CD8-positive, alpha-beta memory T cell (primary cell): ENCODE measurements at places on chromosomes 2 and 18.
A peak's percentile ranks its signal among the peaks of the same experiment; 100 is the strongest.

- DNase-seq, result no peak
Measured at GRCh38 chr2:219629976-219630695, 2.7 kb downstream of the SLC4A3 start.

DNA sequence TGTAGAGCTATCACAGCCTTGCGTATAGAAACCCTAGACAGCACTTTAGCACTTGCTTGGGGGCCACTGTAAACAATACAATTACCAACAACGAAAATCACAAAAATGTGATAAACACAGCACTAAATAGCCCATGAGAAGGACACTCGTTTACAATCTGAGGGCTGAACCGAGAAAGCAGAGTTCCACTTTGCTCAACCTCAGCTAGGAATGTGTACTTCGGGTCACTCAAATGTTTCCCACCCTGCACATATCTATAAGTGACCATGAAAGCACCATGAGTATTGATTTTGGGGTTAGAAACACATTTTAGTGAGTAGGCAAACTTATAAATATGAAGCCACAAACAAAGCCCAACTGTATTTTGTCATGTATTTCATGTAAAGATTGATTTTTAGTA is 62.3 kb downstream of the FRZB start:
- no peak for DNase-seq

DNA sequence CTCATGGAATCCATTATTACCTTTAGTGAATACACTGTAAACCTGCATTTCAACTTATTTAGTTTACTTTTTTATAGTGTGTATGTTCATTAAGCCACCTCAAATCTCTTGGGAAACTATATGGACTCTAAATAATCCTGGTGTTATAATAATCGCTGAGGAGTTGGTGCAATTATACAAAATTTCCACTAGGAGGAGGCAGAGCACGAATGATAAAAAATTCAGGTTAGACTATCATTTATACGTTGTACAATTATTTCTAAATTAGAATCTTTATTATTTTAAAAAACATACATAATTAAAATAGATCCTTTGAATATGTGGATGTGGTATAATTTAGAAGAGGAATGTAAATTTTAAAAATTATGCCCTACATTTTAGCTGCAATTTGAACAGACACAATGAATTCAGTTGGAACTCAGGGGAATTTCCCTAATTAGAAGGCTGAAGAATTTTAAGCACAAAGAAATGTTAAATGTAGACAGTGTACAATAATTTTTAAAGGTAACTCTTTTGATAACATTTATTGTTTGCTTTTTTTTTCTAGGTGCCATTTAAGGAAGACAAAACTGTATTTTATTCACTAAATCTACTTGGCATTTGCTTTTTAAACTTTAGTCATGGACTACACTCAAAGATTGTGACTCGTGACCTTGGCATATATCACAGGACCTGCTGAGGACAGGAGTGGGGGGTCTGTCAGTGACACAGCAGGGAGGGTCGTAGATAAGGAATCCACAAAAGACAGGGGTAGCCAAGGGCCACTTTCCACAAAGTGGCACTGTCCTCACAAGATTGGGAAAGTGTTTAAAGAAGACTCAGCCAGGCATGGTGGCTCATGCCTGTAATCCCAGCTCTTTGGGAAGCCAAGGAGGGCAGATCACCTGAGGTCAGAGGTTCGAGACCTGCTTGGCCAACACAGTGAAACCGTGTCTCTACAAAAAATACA is 45.5 kb downstream of the RAB12 start:
- peak; percentile 13 for DNase-seq

DNA sequence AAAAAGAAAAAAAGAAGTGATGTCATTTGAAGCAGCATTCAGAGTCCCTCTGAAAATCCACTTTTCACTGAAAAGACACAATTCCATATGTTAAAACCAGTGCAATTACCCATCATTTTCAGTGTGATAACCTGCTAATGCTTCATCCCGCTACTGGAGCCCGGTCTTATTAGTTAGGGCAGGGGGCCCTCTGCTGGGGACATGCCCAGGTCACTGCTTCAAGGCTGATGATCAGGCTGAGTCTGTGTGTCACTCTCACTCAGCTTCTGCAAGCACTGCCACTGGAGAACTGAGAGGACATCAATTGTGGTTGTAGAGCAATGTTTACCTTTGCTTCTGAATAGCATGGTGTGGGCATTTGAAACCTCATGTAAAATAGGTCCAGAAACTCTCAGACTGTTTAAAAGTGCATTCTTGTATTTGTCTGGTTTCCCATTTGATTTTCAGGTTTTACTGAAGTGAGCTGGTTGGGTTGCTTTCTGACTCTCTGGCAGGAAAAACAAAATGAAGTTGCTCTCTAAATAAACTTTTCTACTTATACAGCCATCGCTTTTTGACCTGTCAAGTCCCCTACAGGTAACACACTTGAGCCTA is 49.2 kb upstream of the NXPH2 start:
- no peak for DNase-seq

- no peak for DNase-seq
Measured at GRCh38 chr18:53417003-53417402, 807.5 kb downstream of the MBD2 start.

GRCh38 chr18:4232656-4233055 is 222.5 kb downstream of the DLGAP1 start:
- DNase-seq, result no peak

DNA sequence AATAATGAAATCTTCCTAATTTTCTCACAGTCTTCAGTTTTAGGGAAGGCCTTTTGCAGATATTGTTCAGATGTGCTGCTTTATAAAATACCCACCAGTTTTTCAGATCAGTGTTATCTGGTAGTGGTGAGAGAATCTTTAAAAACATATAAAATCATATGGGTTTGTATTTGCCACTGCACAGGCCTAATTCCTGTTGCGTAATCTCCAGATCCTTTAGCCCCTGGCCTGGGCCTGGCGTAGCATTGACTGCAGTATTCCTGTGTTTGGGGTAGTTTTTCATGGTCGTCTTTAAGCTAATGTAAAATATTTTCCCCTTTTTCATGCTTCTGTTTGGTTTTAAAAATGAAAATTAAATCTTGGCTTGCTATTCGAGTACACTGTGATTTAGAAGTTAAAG is 43.2 kb downstream of the TSHZ1 start:
- DNase-seq, result no peak

DNA sequence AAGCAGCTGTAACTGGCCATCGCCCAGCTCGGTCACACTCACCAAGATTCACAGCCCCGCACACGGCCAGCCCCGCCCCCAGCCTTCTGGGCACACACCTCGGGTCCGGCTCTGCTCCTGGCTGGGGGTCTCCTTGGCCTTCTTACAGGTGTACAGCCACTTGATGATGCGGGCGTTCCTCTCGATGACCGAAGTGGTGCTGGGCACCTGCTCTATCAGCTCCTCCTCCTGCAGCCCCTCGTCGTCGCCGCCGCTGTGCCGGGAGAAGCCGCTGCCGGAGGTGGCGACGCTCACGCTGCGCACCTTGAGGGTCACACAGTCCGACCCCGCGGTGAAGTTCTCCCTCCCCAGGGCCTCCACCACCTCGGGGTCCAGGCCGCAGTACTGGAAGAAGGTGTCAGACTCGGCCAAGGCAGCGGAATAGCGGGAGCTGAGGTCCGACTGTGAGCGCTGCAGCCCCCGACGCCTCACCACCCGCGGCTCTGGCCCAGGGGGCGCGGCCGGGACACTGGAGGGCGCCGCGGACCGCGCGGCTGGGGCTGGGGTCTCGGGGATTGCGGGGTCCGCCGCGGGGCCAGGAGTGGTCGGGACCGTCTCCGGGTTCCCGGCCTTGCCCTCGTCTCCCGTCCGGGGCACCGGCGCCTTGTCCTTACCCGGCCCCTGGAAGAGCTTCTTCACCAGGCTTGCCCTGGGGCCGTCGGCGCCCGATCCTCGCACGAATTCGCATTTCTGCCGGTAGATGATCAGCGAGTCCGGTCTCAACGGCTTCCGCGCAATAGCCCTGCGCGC is 769 bp downstream of the FAM110C start:
- no peak for DNase-seq

DNA sequence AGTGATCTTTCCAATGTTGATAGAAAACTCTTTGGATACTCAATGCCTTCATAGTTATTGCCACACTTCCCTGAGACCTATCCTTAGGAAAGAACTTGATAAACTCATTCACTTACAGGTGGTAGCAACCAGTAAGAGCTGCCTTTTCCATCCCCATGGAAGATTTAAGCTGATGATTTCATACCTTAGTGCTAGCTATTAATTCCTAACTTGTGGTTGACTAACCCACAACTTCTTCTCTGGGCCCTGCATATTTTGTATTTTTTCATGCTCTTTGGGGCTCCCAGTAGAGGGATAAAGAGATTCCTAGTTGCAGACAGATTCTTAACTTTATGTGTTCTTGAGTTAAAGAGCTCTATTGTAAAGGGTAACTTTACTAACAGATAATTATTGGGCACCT is 25.2 kb upstream of the SIX3 start:
- no peak for DNase-seq

GRCh38 chr18:60003610-60004185 is 103.9 kb downstream of the PMAIP1 start:
- DNase-seq, result no peak

DNA sequence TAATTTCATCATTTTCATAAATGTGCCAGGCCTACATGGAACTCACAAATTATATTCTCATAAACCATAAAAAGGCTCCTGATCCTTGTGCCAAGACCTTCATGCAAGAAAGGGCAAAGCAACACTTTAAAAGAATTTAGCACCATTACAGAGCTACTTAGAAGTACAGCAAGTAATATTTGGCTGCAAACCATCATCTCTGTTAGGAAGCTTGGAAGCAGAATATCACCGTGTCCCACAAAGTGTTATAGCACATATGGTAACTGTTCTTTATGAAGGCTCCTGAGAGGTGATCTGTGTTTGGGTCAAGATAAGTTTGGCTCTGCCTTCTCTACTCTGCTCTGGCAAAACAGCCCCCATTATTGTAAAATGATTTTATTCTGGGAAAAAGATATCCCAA is 59.7 kb upstream of the KCNJ3 start:
- DNase-seq, result no peak
